Astrocyte (in vitro differentiated cells and primary cell): ENCODE measurements at places on chromosomes 12 and 14.

GRCh38 chr12:28555748-28556147, 365.5 kb downstream of the CCDC91 start:
- no peak for DNase-seq

- no peak for DNase-seq
These were observed 28.9 kb upstream of the EGLN3 start for GRCh38 chr14:33979613-33980276.

DNA sequence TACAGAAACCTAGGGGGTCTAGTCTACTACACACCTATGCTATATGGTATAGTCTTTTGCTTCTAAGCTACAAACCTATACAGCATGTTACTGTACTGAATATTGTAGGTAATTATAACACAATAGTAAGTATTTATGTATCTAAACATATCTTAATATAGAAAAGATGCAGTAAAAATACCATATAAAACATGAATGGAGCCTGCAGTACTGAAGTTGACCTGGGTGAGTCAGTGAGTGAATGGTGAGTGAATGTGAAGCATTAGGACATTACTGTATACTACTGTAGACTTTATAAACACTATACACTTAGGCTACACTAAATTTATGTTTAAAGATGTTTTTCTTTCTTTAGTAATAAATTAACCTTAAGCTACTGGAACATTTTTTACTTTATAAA, 13.1 kb upstream of the ABCD2 start:
- no peak for DNase-seq

DNA sequence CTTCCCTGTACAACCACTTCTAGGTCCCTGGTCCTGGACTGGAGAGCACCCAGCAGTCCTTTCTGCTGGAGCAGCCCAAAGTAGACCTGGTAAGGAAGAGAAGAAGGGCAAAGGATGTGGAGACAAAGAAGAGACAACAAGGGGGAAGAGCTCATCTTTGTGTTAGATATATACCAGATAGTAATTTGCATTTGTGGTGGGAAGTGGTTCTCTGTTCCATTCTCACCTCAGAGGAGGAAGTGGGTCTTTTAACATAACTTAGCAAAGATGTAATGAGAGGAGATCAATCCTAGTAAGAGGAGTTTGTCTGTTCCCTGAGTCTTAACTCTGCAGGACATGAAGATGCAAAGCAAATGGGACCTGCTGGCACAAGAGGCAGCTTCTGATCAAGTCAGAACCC, 8.0 kb downstream of the CCDC198 start:
- no peak for DNase-seq
